ENCODE measurements at places on chromosomes 7 and 10.

DNA sequence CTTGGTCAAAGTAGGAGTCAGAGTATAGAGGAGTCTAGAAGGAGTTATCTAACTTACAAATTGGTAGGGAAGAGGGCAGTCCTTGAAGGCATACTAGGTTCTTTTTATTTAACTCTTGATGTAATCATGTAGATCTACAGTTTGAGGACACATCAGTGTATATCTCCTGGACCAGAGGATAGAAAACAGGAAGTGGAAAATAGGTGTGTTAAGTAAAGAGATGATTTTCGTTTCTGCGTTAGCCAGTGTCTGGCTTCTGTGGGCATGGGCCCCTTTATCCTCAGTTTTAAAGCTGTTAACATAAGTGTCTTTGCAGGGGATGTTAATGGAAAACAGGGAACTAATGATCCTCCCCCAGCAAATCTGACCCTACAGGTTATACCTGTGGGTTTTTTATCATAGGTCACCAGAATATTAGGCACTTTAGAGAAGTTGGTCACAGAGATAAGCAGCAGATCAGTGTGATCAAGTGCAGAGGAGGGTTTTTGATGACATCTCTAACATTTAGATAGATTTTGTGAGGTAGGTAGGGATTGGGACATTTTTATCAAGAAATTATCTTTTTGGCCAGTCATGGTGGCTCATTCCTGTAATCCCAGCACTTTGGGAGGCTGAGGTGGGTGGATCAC is 58.6 kb upstream of the PRSS1 start:
- no peak for DNase-seq

- no peak for DNase-seq
Observed at GRCh38 chr7:80934321-80934720, 15.5 kb upstream of the SEMA3C start.

DNA sequence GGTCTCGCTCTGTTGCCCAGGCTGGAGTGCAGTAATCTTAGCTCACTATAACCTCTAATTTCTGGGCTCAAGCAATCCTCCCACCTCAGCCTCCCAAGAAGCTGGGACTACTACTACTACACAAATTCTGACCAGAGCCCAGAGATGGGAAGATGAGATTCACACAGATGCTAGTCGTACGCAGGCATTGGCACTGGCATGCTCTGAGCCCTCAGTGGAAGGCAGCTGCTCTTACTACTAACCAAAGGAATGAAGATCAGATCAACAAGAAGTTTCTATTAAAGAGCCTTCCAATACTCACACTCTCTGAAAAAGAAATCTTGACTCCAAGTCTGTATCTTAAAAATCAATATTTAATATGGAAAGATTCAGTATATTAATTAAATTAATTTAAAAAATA is 10.7 kb downstream of the GDF2 start:
- no peak for DNase-seq

- no peak for DNase-seq
Observed at GRCh38 chr7:134946260-134946659, 40.0 kb upstream of the AGBL3 start.

- no peak for DNase-seq
Observed at GRCh38 chr7:21912305-21912704, 33.4 kb downstream of the CDCA7L start.

DNA sequence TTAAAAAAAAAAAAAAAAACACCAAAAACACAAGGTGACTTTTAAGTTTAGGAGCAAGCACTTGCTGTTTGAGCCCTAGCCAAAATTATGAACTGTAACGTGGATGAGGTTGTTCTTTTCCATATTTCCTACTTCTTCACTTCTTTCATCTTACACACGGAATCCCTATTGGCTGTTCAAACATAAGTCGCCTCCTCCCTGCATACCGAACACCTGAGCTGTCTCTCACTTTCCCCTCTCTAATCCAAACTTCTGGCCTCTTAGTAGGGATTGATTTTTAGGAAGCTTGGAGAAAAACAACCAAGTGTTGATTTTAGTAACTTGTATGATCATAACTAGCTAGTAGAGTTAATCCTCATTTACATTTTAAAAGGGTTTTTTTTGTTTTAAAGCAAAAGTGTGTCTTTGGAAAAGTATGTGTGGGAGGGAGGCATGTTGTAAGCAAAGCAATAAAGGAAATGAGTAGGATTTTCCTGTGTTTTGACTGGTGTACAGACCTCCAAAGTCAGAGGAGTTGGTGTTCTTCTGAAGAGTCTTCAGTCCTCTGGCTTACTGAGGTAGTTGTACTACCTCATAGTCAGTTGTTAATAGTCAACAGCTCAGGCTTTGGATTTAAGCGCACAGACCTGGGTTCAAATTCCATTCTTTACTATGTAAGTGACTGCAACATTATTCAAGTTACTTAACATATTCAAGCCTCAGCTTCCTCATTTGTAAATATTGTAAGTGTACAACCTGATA is 39.3 kb downstream of the RABGEF1 start:
- no peak for DNase-seq

GRCh38 chr7:80932536-80932935 is 13.7 kb upstream of the SEMA3C start:
- no peak for DNase-seq

GRCh38 chr10:11439523-11440053 is 171.9 kb downstream of the USP6NL start:
- no peak for DNase-seq

Data from hypothalamus (tissue), 51 donors.